ENCODE measurements at places on chromosomes 1 and 21.

DNA sequence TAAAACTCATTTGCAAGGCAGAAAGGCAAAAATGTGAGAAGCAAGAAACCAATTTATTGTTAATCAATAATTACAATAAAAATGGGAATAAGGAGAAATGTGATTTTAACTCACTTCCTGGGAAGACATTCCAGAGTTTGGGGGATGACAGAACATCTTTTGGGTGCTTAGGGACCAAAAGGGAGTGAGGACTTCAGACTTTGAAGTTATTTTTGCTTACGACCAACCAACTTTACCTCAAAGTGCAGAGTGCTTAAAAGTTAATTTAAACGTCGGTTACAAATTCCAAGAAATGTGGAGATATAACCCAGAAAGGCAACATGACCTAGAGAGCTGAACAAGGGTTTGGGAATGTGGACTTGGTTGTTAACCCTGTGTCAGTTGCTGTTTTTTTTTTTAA is 234.5 kb upstream of the C1orf105 start:
- no peak for DNase-seq

- DNase-seq, result no peak
Observed at GRCh38 chr1:159829273-159829634, 2.6 kb downstream of the SLAMF8 start.

- no peak for DNase-seq
Observed at GRCh38 chr1:36157115-36157903, 1.3 kb downstream of the MAP7D1 start.

GRCh38 chr21:38392661-38393060 is 105.6 kb downstream of the ERG start:
- no peak for DNase-seq

GRCh38 chr1:5430911-5431697 is 561.1 kb downstream of the NPHP4 start:
- DNase-seq, result peak; percentile 92

GRCh38 chr1:177849579-177850290 is 120.1 kb downstream of the SEC16B start:
- no peak for DNase-seq

DNA sequence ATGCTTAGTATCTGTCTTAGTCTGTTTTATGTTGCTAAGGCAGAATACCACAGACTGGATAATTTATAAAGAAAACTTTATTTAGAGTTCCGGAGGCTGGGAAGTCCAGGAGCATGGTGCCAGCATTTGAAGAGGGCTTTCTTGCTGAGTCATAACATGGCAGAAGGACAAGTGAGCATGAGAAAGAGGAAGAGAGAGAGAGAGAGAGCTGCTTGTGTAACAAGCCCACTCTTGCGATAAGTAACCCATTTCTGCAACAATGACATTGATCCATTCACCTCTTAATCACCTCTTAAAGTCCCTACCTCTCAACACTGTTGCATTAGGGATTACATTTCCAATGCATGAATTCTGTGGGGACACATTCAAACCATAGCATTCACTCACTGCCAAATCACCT is 11.7 kb upstream of the MYOCOS start:
- no peak for DNase-seq

DNA sequence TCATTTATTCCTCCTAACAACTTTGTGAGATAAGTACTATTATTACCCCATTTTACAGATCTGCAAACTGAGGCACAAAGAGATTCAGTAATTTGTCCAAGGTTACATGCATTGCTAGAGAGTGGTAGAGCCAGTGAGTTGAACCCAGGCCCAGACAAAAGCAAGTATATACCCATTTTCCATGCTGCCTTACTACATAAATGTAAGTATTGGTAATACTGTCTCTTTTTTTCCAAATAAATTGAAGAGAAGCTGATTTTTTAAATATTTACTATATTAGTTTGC is 33.8 kb upstream of the IRF2BP2 start:
- no peak for DNase-seq

DNA sequence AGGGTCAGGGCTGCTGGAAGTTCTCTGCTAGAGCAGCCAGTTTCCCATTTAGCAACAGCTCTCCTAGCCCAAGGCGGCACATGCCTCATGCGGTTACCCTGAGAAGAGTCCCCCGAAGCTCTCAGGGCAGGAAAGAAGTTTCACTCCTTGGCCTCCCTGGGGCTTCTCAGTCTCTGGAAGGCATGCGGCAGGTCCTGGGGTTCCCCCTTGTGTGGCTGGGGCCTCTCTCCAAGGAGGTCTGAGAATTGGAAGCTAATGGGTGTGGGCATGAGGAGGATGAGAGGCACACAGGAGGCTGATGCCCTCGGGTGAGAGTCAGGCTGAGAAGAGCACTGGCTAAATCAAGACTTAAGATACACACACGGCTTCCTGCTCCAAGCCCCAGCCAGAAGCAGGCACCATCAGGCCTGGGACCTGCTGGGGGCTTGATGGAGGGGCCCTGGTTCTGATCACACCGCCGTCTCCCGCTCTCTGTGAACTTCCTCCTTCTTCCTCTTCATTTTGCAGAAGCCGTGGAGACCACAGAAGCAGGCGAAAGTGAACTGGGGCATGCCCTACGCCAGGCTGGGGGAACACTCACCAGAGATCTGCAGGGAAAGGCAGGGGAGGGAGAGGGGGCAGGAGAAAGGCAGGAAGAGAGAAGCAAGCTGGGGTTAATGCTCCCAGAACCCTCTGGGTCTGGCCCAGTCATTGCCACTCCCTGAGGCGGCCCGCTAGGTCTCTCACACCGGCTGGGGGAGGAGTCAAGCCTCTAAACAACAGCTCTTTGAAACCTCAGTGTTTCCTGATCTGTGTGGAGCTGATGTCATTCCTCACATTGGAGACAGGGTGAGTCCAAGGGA is 15.1 kb downstream of the BLACAT1 start:
- peak; percentile 80 for DNase-seq

DNA sequence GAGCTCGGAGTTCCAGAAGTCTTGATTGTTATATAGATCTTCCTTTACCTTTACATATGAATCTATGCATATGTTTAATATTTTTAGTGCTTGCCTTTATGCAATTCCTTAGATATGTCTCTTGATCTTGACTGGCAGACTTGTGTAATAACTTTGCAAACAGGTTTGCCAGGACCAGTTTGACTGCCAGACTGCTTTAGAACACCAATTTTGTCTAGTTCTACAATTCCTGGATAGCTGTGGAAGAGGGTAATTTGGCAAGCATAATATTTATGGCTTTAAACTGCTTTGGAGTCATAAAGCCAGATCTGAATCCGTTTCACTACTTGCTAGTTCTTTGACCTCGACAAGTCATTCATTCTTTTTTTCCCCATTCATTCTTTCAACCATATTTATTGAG is 250.0 kb downstream of the FAF1 start:
- DNase-seq, result no peak

- DNase-seq, result no peak
Observed at GRCh38 chr1:119323216-119323982, 45.2 kb upstream of the HAO2 start.

DNA sequence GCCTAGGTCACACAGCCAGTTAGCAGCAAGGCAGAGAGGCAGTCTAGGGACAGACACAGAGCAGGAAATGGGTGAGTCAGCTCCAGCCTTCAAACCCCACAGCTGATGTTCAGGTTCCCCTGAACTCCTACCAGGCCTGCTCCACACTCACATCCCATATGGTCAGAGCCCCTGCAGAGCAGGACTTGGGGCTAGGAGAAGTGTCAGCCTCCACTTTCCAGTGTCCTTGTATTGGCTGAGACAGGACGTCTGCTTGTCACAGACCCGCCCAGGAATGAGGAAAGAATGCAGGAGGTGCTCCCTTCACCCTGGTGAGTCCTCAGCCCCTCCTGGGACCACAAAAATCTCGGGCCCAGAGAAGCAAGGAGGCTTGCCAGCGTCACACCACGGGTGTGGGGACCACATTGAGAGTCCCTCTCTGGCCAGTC is 92.5 kb downstream of the LACTBL1 start:
- no peak for DNase-seq
